ENCODE measurements at places on chromosomes 3 and 15. TPM values are rescaled to one million over a fixed set of nuclear protein-coding genes. Genes with fewer than 3 reads are reported as not detected.

DNA sequence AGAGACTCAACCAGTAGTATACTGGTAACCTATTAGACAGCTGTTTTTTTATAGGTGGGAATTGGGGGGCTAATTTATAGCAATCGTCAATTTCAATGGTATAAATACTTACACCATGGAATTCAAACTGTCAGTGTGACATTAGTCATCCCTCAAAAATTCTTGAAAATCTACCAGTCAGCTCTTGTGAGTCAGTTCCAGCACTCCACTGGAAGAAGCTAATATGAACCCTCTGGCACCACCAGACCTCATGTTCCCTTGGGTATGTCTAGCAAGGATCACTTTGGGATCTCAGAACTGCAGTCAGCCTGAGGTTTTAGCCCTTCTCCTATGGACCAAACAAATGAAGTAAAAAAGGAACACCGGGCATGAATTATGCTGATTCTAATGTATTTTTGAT is 11.8 kb upstream of the UACA start:
- peak; percentile 88 for DNase-seq

Gene BFSP2
- total RNA-seq, result not detected

- DNase-seq, result no peak
These were observed 14.7 kb downstream of the VPS39 start for GRCh38 chr15:42193383-42193782.

DNA sequence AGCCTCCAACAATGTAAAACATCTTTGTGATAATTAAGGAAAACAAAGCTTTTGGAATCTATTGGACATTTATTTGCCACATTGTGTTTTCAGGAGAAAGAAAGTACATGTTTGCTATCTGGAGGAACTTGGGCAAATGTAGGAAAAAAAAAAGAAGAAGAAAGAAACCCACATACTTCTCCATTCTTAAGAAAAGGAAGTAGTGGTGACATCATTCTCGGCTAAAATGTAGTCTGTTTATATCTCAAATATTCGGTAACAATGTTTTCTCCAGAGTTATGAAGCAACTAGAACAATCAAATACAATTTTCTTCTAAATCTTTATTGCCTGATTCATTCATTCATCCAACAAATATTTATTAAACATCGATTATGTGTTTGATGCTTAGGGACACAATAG is 2.3 kb upstream of the TGFBR2 start:
- DNase-seq, result no peak

DNA sequence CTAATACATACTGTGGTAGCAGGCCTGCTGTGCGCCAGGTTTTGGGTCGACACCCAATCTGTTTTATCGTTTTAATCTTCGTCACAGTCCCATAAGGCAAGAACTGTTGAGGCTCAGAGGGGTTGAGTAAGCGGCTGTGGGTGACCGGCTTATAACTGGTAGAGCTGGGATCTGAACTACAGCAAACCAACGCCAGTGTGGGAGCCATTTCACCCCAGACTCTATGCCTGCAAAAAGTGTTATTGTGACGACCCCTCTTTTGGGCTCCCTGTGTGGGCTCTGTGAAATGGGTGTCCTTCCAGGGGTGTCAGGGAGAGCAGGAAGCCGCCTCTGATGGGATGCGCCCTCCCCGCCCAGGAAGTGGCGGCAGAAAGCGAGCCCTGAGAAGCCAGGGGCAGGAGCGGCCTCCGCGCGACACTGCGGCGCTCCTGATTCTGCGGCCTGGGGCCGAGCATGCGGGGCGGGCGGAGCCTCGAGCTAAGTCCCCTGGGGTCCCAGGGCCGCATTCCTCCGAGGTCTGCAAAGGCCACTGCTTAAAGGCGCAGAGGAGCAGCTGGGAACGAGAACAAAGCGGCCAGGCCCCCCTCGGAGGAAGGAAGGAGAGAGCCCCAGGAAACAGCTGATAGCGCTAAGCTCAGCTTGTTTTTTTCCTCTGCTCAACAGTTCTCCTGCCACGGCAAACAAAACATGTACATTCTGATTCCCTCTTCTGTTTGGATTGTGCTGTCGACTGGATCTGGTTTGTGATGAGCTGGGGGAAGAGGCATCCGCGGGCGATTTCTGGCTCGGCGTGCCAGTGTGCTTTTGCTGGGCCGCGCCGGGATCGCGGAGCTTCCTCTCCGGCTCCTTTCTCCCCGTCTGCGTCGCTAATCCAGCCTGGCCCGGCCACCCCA is 33.9 kb downstream of the GRK7 start:
- DNase-seq, result no peak

GRCh38 chr15:79948095-79948695 is 22.8 kb downstream of the BCL2A1 start:
- DNase-seq, result no peak

DNA sequence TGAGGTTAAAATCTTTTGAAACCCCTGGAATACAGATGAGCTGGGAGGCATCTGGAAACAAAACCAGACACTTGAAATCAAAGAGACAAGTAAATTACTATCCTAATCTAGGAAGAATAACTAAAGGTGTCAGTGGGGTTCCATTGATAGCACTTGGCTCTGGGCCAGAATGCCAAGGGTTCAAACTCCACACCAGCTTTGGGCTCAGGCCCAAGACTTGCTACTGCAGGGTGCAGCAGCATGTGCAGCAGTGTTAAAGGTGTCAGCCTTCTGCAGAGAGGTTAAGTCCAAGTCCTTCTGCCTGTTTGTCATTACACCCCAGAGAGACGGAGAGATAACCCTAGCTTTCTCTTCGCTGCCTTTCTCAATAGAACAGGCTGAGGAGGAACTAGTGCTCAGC is 273.9 kb downstream of the TIGIT start:
- no peak for DNase-seq

DNA sequence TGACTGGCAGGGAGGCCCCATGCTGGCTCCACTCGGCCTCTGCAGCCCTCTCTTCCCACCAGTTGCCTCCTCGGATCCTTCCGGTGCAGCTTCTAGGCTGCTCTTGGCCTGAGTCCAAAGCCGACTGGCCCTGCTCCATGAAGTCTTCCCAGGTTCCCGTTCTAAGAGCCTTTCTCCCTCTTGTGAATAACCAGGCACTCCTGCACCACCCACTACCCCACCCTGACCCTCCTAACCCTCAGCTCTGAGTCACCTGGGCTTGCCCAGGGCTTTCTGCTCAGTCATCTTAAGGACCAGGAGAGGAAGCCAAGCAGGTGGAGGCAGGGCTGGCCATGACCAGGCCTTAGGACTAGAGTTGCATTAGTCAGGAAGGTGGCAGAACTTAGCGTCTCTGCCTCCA is 28.1 kb upstream of the CNBP start:
- peak; percentile 100 for DNase-seq

GRCh38 chr3:185989511-185989910 is 51.7 kb upstream of the TRA2B start:
- no peak for DNase-seq

Gene BBX
- 52.6 TPM for total RNA-seq

DNA sequence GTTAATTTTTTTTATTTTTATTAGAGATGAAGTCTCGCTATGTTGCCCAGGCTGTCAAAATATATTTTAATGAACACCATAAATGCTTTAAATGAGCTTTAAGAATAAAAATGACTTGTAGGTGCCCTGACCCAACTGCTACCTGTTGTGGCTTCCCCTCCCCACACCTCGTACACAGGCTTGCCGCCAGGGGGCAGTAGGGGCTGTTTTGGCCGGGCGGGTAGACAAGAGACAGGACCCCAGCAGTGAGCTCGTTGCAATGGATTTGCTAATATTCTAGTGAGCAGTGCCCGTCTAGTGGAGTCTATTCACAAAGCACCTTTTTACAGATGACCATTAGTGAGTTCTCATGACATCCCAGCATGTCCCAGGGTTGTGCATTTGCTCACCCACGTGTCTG is 418.1 kb downstream of the OCA2 start:
- DNase-seq, result no peak

GRCh38 chr15:43511012-43511885 is 6.2 kb upstream of the MAP1A start:
- DNase-seq, result peak; percentile 45

Gene FAM227B
- 4.5 TPM for total RNA-seq

GRCh38 chr3:6089780-6090179 is 771.1 kb upstream of the GRM7 start:
- DNase-seq, result no peak

Gene GOLGA6L7
- total RNA-seq, result not detected

Gene NAALADL2
- 0.63 TPM for total RNA-seq

- DNase-seq, result no peak
These were observed 9.6 kb downstream of the CLEC3B start for GRCh38 chr3:45035441-45036301.

- DNase-seq, result no peak
These were observed 667.8 kb upstream of the NAALADL2 start for GRCh38 chr3:174191380-174191779.

DNA sequence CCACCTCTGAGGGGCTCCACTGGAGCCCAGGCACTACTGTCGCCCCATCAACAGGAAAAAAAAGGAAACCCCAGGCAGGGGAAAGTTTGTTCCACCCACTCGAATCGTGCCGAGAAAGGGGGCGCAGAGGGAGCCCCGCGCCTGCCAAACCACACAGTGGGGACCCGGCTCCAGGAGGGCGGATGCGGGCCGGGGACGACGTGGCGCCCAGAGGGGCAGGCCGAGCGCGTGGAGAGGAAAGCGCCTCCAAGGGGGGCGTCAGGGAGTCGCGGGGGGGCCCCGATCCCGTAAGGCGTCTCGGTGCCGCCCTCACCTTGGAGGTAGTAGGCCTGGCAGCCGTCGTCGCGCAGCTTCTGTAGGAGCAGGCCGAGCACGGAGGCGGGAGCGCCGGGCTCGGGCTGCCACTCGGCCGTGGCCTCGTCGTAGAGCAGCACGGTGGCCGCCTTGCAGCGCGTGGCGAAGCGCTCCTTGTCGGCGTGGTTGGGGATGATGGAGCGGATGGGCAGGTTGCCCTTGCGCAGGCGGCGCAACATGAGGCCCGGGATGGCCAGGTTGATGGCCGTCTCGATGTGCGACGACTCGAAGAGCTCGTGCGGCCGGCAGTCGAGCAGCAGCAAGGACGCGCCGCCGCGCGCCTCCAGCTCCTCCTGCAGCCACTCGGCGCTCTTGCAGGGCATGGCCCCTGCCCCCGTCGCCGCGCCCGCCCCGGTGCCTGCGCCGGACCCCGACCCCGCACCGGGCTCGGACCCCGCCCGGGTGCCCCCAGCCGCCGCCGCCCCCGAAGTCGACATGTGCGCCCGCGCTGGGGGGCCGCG is 627 bp downstream of the DUSP7 start:
- peak; percentile 36 for DNase-seq

- peak; percentile 87 for DNase-seq
These were observed at the start of gene ZNF621 for GRCh38 chr3:40524568-40525285. TSS of gene ZNF621 (plus strand) at chr3:40524960. CDS start at chr3:40525841, 881 bp downstream.

GRCh38 chr3:58023531-58023930 is 15.3 kb downstream of the FLNB start:
- DNase-seq, result no peak

Gene GCNT3
- total RNA-seq, result 0.79 TPM

GRCh38 chr3:79405183-79405582 is 362.6 kb downstream of the ROBO1 start:
- DNase-seq, result no peak

- DNase-seq, result no peak
These were observed 137.7 kb upstream of the NECTIN3 start for GRCh38 chr3:110933821-110934426.

DNA sequence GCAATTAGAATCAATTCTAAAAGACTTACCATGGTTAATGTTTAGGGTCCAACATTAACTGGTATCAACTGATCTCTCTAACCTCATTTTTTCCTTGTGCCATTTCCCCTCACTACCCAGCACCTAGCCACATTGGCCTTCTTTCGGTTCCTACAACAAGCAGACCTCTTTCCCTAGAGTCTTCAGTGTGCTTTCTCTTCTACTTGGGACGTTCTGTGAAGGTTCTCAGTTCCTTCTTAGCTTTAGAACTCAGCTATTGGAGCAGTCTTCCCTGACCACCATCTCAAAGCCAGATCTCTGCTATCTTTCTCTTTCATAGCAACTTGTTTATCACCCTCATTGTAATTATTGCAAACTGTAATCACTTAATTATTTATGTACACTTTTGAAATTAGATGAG is 31.5 kb upstream of the MINDY4B start:
- DNase-seq, result no peak

Gene FBLN2
- 0.03 TPM for total RNA-seq

- DNase-seq, result no peak
These were observed 375.1 kb upstream of the RBMS3 start for GRCh38 chr3:28905798-28906197.

DNA sequence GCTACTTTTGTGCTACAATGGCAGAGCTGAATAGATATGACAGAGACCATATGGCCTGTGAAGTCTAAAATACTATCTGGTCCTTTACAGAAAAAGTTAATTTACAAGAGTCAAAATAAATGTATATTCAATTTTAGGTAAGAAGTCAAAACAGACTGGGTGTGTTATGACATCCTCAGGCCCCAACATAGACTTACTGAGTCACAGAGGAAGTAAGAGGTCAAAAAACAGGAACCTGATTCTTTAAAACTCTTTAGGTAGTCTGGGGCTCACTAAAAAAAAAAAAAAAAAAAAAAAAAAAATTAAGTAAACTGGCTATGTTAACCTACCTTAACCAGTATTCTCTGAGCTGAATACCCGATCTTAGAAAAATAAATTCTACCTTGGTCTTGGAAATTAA is 13.1 kb downstream of the DNAAF4 start:
- DNase-seq, result no peak

DNA sequence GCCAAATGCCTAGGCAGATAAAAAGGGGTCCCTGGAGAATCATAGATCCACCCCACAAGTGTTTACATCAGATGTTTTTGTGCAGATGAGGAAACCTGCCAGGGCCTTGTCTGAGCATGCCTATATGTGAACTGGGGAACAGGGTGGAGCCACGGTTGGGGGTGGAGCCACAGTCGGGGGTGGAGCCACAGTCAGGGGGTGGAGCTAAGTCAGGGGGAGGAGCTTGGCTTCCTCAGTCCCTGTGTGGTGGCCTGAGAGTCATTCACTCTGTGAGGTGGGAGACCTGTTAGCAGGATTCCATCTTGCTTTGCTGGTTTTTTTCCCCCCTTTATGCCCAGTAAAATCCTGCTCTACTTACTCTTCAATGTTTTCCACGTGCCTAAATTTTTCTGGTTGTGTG is 57.8 kb upstream of the TGFBR2 start:
- no peak for DNase-seq

Gene MME
- 186 TPM for total RNA-seq

GRCh38 chr3:167148136-167148535 is 232.0 kb downstream of the ZBBX start:
- DNase-seq, result no peak

Gene THBS1
- total RNA-seq, result 188 TPM

Gene SMCO1
- 0.14 TPM for total RNA-seq

Gene CTXN2
- total RNA-seq, result not detected

Gene SEMA6D
- total RNA-seq, result 0.35 TPM

DNA sequence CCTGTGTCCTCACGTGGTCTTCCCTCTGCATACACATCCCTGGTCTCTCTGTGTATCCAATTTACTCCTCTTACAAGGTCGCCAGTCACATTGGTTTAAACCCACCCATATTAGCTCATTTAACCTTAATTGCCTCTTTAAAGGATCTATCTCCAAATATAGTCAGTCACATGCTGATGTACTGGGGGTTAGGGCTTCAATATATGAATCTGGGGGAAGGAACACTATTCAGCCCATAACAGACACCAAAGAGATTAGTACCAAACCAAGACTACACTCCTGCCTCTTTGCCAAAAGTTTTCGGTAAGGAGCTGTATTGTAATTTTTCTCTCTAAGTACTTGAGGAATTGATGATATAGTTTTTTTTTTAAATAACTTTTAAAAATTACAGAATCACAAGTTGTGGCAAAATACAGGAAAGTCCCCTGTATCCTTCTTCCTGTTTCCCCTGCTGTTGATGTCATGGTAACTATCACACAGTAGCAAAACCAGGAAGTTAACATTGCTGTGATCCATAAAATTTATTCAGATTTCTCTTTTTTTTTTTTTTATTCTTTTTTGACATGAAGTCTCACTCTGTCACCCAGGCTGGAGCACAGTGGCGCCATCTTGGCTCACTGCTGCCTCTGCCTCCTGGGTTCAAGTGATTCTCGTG is 67.8 kb downstream of the SLCO3A1 start:
- DNase-seq, result no peak

All from HT1080 (cell line).